ENCODE measurements at places on chromosomes 13 and 19.

DNA sequence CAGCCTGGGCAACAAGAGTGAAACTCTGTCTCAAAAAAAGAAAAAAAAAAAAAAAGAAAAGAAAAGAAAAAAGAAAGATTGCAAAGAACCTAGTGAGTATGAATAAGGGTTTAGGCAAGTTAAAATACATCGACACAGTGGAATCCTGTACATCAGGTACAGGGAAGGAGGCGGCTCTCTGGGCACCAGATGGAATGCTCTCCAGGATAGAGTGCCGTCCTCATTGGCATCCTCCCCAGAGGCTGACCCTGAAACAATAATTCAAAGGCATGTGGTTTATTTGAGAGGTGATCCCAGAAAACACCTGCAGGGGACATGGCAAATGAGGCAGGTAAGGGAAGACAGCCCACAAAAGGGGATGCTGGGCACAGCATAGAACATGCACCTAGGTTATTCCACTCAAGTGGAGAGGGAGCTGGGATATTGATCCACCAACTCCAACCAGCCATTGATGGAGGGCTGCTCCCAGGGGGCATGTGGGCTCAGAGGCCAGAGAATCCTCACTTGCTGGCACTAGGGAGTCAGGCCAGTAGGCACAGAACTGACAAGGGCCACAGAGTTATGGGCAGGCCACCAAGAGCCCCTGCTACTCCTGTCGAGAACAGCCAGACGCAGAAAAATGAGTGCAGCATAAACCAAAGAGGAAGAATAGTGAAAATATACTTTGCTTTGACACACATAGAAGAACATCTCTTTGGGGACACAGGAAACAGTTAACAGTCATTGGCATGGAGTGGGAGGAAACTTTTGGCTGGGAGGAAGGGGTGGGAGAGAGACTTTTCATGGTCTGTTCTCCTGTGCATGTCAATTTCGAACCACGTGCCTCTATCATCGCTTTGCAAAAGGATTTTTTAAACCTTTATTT, 4.2 kb downstream of the TSPAN16 start:
- DNase-seq = no peak

DNA sequence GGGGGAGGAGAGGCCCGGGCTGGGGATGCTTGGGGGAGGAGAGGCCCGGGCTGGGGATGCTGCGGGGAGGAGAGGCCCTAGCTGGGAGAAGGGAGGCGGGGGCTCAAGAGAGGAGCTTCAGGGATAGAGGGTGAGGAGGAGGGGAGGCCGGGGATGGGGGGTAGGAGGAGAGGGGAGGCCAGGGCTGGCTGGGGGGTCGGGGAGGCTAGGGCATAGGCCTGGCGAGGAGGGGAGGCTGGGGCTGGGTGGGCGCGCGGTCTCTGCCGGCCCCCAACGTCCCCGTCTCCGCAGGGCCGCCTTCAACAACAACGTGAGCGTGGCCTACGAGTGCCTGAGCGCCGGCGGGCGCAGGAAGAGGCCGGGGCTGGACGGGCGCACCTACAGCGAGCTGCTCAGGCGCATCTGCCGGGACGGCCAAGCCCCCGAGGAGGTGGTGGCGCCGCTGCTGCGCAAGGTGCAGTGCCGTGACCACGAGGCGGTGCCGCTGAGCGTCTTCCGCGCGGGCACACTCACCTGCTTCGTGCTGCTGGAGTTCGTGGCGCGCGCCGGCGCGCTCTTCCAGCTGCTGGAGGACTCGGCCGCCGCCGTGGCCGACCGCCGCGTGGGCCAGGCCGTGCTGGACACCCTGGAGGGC, 11.4 kb downstream of the TPGS1 start:
- peak; percentile 39 for DNase-seq

GRCh38 chr19:28103921-28104320, 1109.0 kb downstream of the UQCRFS1 start:
- no peak for DNase-seq

GRCh38 chr19:3712663-3713611, 4.8 kb downstream of the TJP3 start:
- no peak for DNase-seq

GRCh38 chr13:58097831-58098230, 466.3 kb downstream of the PCDH17 start:
- no peak for DNase-seq

- no peak for DNase-seq
Observed at GRCh38 chr13:40074338-40074737, 418.9 kb downstream of the COG6 start.

DNA sequence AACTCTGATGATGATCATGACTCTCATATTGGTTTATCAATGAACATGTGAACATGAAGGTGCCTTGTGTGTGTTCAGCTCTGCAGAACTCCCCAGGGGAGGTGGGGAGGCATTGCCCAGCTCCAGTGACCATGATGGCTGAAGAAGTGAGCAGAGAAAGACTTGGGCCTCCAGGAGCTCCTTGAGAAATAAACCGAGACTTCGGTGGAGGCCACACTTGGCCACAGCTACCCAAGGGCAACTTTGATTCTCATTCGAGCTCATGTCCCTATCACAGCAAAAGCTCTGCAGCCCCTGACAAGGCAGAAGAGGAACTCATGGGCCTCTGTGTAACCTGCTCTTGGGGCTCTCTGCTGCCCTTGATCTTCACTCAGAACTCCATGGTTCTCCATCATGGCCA, 44.1 kb upstream of the ZNF536 start:
- no peak for DNase-seq

Measured in activated T-helper 1 cell treated with anti-CD3 and anti-CD28 coated beads, Interleukin-2, amount 50 U/mL, for 16 hours (primary cell).